ENCODE measurements at places on chromosomes 5 and 9.

DNA sequence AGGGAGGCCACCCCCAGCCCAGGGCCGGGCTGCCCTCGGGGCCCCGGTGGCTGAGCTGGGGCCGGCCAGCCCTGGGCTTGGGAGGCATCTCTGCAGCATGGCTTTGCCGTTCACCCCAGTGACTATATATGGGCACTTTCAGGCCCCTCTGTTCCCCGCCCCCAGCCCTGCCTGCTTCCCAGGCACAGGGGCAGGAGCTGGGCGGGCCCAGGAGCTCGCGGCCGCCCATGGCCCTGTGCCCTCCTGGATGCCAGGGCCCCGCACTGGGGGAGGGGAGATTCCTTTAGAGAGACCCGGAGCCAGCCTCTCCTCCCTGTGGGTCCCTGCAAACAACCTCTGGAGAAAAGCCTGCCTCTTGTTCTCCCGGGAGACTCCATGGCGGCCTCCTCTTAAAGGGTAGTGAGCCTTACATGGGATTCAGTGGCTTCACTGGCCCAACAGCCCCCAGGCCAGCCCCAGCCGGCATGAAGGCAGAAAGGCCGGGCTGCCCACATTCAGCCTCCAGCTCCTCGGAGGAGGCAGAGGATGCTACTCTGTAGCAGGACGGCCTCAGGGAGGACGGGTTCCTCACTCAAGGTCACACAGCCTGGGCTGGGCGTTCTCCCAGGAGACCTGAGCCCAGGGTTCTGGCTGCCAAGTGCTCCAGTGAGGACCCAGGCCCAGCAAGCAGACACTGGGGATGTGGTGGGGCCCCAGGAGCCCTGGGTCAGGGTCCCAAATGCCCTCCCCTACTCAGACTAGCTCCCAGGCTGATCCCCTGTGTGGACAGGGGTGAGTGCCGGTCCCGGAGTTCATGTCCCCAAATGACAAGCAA, 4.1 kb downstream of the NACC2 start:
- DNase-seq = no peak

GRCh38 chr5:99600952-99601351, 672.1 kb upstream of the CHD1 start:
- DNase-seq = no peak

- DNase-seq = no peak
These were observed 992 bp upstream of the RPP25L start for GRCh38 chr9:34612788-34613390.

GRCh38 chr5:172322028-172322965, 38.7 kb upstream of the UBTD2 start:
- no peak for DNase-seq

DNA sequence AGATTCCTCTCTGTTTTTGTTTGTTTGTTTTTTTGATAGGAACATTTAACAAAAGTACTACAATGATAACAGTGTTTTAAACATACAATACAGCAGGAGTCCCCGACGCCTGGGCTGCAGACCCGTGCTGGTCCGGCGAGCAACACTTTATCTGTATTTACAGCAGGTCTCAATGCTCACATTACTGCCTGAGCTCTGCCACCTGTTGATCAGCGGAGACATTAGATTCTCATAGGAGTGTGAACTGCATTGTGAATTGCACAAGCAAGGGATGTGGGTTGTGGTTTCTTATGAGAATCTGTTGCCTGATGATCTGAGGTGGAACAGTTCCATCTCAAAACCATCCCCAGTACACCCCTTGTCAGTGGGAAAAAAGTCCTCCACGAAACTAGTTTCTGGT, 1068.5 kb upstream of the CDH10 start:
- no peak for DNase-seq

DNA sequence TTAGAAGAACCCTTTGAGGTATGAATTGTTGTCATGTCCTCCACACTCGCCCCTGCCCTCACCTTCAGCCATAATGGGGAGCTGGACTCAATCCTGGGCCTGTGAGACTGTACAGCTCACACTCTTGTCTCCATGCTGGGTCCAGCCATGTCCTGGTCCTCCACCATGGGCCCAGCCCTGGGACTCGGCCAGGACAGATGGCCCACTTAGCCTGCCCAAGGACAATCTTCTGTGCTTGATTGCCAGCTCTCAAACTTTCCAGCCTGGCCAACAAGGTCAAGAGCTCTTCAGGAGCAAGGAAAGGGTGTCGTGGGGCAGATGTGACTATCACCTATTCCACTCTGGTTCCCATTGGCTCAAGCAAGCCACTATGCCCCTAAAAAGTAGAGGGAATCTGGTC, 90.8 kb downstream of the HRH2 start:
- no peak for DNase-seq

DNA sequence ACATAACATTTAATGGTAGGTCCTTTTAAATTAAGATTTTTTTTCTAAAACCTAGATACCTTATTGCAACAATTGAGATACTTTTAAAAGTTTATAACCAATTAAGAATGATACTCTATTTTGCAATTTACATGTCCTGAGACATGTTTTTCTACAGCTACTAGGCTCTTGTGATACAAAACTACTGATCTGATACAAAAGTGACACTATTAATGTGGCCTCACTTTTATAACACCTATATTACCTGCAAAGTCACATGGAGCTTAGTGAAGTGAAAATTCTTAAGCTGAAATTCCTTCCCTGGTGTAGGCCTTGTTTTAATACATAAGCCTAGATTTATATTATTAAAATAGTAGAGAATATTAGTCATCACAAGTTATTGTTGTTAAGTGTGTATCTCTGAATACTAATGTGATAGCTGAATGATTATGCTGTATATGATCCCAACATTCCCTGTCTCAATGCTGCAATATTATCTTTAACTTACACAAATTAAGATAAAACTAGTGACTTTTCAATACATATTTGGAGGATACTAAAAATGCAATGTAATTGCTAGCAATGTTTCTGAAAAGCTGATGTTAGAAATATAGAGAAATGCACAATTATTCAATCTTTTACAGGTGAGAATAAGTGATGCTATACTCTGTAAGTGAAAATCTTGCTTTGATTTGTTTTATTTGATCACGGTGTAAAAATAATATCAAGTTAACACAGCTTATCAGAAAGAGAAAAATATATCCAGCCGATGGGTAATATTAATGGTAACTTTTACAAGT, 2.6 kb downstream of the NFIB start:
- DNase-seq = no peak

GRCh38 chr9:134007150-134007549, 15.0 kb upstream of the VAV2 start:
- no peak for DNase-seq

GRCh38 chr5:97714424-97714823, 531.4 kb upstream of the RIOK2 start:
- DNase-seq = no peak

Data from smooth muscle cell of the brain vasculature (primary cell).